ENCODE measurements at places on chromosomes 4 and X.

GRCh38 chr4:156499684-156500083, 471.9 kb downstream of the PDGFC start:
- no peak for DNase-seq

- DNase-seq: no peak
These were observed 14.0 kb downstream of the APLN start for GRCh38 chrX:129640737-129641136.

GRCh38 chr4:79467246-79467932, 59.4 kb upstream of the GK2 start:
- no peak for DNase-seq

DNA sequence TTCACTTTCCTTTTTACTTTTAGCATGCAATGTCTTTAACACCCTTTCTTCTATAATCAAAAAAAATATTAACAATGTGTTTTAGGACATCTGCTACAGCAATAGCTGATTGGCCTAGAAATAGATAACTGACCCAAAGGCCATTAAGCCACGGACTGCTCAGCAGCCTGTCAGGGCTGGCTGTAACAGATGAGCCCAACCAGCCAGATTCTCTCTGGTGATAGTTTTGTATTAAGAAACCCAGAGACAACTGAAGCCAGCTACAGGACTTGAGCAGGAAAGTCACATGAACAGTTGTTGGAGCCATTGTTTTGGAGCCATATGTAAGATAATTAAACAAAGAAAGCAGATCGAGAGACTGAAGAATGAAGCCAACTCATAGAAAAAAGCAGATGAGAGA, 80.3 kb downstream of the DDIT4L start:
- DNase-seq: no peak

DNA sequence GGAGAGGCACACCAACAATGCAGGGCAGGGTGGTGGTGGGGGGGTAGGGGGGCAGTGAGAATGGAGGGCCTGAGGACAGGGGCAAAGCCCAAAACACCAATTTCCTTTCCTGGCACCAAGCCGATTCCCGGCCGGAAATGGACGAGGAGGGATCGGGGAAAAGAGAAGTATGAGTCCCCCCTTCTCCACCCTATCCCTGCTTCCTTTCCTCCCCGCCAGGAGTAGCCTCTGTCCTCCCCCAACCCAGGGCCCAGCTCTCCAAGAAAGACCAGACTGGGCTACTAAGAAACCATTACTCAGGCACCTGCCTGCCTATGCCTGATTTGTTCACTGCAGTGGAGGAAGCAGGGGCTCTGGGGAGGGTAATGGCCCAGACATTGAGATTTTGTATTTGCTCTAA, 402 bp downstream of the CCDC120 start:
- no peak for DNase-seq

GRCh38 chr4:129098531-129099001, 2.6 kb downstream of the C4orf33 start:
- no peak for DNase-seq

- no peak for DNase-seq
These were observed 10.3 kb downstream of the GPR174 start for GRCh38 chrX:79154596-79155359.

DNA sequence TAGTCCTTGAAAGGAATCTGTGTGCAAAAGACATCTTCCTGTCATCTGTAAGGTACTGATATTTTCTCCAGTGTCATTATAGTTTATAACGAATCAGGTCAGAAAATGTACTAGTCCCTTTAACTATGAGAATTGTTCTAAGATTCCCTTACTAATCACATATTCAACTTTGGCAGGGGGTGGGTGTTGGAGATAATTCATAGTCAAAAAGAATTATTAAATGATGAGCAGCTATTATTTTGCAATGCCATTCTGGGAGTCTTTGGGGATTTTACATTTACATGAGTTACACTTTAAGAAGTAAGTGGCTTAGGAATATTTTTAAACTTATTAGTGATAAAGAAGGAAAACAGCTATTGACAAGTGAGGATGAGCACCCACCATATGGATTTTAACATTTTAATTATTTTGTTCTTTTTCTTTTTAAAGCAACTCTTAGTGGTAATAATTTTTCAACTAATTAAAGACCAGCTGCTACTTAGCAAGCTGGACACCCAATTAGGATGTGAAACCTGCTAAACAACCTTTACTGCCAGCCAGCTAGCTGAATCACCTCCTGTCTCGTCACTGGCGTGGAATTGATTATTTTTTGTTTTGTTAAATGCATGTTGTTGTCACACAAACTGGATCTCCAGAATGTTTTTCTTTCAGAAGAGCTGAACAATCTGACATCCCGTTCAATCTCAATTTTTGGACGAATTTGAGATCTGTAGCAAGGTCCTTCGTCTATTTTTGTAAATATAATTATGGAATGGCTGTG, 219.2 kb downstream of the ARAP2 start:
- no peak for DNase-seq

GRCh38 chr4:110678517-110679227, 55.8 kb upstream of the PITX2 start:
- no peak for DNase-seq

DNA sequence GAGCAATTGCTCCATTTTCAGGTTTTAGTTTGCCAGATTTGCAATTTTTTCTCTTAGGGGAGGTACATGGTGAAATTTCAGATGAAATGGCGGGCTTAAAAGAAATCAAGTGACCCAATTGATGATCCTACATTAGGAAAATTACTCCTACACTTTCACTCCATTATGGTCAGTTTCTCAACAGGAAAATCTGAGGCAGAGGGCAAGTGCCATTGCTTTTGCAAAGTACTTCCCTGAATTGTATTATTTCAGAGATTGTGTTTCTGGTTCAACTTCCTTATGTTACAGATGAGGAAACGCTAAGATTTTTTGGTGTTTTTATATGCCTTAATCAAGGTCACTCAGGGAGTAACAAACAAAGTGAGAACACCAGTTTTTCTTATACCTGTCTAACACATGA, 302.2 kb downstream of the ARAP2 start:
- no peak for DNase-seq

DNA sequence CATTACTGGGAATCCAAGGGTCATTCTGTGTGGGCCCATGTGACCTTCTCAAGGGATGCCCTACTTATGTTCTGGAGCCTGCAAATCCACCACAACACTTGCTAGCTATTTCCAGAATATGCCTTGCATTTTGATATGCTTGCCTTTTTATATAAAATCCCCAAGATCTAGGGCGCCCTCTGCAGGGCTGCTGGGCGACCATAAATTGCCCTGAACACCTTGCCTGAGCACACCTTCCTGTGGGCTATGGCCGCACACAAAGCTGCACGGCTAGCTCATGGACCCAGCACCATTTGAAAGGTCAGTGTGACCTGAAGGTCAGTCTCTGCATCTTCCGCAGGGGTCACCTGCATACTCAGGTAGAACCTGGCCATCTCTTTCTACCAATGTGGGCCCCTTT, 311.7 kb downstream of the NLGN4X start:
- no peak for DNase-seq

DNA sequence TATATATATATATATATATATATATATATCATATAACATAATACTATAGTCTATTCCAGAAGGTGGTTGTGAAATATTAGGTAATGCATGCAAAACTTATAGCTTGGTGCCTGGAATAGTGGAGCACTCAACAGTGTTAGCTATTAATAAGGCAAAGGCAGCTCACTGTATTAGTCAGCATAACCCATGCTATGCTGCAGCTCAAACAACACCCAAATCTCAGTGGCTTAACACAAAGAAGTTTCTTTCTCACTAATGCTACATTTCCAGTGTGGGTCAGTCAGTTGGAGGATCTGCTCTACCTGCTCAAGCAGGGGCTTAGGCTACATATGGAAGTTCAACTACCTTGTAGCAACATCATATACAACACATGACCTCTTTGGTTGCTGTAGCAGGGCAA, 5.2 kb upstream of the RPGR start:
- no peak for DNase-seq

GRCh38 chr4:41792166-41792565, 43.6 kb upstream of the PHOX2B start:
- no peak for DNase-seq

GRCh38 chrX:47843363-47843762, 6.7 kb downstream of the ZNF81 start:
- no peak for DNase-seq

GRCh38 chr4:946517-947471, 14.5 kb downstream of the TMEM175 start:
- DNase-seq: no peak

- DNase-seq: no peak
These were observed 44.9 kb downstream of the SH3RF1 start for GRCh38 chr4:169225812-169226211.

- no peak for DNase-seq
These were observed 77.9 kb upstream of the ADRA2C start for GRCh38 chr4:3688018-3688998.

DNA sequence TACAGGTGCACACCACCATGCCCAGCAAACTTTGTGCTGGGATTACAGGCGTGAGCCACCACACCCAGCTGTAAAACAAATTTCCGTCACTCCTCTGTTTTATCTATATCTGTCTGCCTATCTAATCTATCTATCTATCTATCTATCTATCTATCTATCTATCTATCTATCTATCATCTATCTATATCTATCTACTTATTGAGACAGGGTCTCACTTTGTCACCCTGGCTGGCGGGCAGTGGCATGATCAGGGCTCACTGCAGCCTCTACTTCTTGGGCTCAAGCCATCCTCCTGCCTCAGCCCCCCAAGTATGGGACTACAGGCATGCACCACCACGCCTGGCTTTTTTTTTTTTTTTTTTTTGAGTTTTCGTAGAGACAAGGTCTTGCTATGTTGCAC, 20.6 kb downstream of the AKAP14 start:
- DNase-seq: no peak

DNA sequence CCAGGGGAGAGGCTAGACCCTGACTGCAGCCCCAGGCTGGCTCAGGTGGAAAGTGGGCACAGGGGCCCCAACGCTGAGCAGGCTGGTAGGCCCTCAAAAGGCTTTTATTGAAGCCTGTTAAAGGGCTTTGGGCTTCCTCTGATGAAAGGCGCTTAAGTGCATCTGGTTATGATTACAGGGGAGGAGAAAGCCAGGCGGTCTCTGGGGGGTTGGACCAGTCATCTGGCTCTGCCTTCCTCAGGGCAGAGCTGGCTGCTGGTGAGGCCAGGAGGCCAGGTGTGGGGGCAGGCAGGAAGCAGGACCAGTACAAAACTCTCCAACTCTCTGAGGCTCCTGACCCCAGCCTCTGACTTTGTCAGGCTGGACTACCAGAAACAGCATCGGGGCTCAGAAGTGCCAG, 68.8 kb upstream of the BCOR start:
- DNase-seq: no peak

DNA sequence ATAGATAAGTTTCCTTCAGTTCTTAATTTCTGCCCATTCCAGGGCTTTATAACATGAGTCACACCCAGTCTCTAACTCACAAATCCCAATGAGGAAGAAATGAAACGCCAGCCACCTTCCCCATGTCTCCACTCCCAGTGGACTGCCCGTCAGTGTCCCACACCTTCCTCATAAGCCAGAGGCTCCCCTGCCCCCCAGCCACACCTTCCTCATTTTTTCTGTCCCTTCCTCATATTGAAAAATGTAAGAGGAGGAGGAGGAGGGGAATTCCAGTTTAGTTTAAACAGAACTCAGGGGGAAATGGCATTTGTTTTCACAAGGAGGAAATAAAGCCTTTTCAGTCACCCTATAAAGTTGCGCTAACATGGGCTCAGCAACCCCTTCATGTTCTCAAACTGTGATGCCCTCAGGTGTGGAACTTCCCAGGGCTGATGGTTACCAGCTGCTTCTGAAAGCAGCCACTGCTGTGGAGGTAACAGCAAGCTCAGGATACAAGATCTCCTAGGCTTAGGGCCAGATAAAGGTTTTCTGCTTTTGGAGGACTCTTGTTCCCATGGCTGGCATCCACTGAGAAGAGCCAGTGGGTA, 97.8 kb downstream of the PARM1 start:
- no peak for DNase-seq

DNA sequence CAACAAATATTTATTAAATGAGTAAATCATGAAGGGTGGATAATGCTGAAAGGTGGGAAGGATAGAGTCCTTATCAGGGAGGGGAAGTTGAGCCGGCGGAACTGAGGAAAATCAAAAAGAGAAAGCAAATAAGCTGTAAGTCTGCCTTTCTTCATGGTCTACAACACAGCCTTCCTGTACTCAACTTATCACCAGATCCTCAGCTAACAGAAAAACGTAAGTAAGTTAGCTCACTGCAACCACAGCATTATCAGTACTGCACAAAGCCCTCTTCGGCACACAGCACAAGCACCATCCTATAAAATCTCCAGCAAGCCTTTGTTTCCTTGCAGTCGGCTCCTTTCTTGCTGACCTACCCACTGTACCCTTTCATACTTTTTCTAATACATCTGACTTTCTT, 70.3 kb downstream of the CRMP1 start:
- no peak for DNase-seq

GRCh38 chrX:123685232-123685631, 47.6 kb downstream of the THOC2 start:
- no peak for DNase-seq

GRCh38 chr4:131258361-131258760, 1890.7 kb upstream of the PCDH10 start:
- no peak for DNase-seq

DNA sequence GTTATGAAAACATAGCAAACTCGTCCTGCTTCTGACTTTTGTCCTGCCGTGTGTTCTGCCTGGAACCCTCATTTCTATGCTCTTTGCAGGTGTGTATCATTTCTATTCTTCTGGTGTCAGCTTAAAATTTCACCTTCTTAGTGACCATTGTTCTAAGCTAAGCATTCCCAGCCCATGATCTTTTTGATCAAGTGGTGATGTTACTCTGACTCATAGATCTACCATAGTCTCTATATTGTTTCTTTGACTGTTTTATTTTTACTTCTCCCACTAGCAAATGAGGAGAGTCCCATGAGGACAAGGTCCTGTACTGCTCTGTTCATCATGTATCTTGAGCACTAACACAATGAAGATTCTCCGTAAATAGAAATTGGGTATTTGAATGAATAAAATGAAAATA, 14.1 kb upstream of the CXCL6 start:
- DNase-seq: no peak

GRCh38 chr4:140952717-140953116, 180.6 kb downstream of the RNF150 start:
- DNase-seq: no peak

- no peak for DNase-seq
These were observed 10.3 kb downstream of the PHKA2 start for GRCh38 chrX:18973527-18974192.

- no peak for DNase-seq
These were observed 2.6 kb downstream of the ARHGAP24 start for GRCh38 chr4:85477534-85477933.

- DNase-seq: no peak
These were observed 223.0 kb downstream of the MID1 start for GRCh38 chrX:10397349-10397748.

DNA sequence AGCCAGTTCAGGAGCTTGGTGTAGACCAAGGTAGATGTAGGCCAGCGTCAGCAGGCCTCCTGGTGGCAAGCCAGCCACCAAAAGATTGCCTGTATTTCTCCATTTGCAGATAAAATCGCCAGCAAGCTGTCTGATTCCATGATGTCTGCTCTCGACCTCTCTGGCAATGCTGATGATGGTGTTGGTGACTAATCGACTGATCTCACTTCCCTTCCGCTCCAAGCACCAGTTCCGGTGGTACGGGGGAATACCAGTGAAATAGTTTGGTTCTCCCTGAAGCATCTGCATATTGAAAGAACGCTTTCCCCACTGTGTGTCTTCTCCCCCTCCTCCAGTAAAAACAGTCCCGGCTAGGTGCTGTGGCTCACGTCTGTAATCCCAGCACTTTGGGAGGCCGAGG, 30.4 kb downstream of the GNL3L start:
- DNase-seq: no peak

GRCh38 chr4:88674979-88675378, 22.6 kb downstream of the NAP1L5 start:
- DNase-seq: no peak

- no peak for DNase-seq
These were observed 68.5 kb downstream of the SH3RF1 start for GRCh38 chr4:169202145-169202699.

Measured in stimulated activated CD4-positive, alpha-beta T cell treated with anti-CD3 and anti-CD28 coated beads, TNF-alpha, amount 100 ng/mL, for 4 hours (primary cell).